ENCODE measurements at places on chromosomes 5 and 9.

- DNase-seq, result no peak
Observed at GRCh38 chr9:109789556-109789955, 9.6 kb downstream of the PALM2AKAP2 start.

GRCh38 chr9:75692309-75692708 lies 198.2 kb upstream of the PCSK5 start:
- DNase-seq, result no peak

DNA sequence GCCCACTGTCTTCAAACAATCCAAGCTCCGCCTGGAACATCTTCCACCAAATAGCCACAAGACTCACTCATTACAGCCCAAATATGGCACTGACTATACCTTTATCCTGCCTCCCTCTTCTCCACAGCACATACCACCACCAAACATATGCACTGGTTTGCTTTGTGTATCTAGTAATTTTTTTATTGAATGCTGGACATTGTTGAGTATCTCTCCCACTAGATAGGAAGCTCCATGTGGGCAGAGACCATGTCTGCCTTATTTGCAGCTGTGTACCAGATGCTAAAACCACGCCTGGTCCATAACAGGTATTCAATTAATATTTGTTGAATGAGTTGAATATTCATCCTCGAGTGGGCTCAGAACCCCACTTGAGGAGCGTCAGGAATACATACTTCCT lies 67.2 kb upstream of the FUBP3 start:
- no peak for DNase-seq

GRCh38 chr5:164306662-164307061 lies 801.2 kb downstream of the MAT2B start:
- DNase-seq, result no peak

DNA sequence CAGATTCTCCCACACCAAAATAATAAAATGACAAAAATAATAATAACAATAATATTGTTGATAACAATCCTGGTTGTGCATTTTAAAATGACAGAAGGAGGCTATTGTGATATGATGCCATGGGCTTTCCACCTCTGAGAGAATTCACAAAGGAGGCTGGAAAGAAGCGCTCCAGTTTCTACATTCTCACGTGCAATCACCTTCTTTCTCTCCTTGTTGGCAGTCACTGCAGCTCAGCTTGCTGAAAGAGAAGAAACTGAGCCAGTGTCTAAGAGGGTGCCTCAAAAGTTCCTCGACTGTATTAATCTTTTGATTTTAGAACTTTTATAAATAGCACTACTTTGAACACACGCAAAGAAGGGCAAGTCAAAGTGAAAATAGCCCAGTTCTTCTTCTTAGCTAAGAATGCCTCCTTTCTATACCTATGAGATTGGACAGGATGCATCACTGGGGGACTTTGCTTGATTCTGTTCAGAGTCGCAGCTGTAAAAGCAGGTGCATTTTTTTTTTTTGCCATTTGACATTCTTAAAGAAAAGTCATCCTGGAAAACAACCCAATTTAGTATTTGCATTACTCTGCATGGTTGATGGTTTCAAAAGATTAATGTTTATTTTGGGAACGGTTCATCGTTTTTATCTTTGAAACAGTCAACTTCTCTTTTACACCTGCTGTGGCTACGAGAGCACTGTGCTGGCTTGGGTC lies 12.4 kb upstream of the SUB1 start:
- DNase-seq, result no peak

GRCh38 chr9:34545497-34545896 lies 22.7 kb upstream of the ENHO start:
- DNase-seq, result no peak
